GM06990 (cell line): ENCODE measurements at places on chromosomes 3 and 15.
A peak's percentile ranks its signal among the peaks of the same experiment; 100 is the strongest.

- DNase-seq, result no peak
These were observed 39.6 kb downstream of the TGM4 start for GRCh38 chr3:44913868-44914468.

GRCh38 chr3:143188881-143189280, 69.3 kb downstream of the CHST2 start:
- no peak for DNase-seq

- no peak for DNase-seq
These were observed 15.5 kb upstream of the ATP8B4 start for GRCh38 chr15:50134524-50135024.

DNA sequence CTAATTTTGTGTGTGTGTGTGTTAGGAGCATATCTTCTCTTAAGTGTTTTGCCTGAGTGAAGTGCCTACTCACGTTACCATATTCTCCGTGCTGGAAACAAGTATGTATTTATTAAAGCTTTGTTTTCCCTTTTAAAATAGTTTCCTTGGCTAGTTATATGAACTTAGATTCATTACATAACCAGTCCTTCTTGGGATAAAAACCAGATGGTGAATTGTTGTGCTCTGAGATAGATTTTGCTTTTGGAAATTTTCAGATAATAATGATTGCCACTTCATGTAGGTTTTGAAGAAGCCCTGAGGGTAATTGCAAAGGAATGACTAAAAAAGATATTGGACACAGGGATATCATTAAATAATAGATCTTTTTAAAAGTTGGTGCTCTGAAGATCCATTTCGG, 390.2 kb upstream of the SGO1 start:
- DNase-seq, result no peak

DNA sequence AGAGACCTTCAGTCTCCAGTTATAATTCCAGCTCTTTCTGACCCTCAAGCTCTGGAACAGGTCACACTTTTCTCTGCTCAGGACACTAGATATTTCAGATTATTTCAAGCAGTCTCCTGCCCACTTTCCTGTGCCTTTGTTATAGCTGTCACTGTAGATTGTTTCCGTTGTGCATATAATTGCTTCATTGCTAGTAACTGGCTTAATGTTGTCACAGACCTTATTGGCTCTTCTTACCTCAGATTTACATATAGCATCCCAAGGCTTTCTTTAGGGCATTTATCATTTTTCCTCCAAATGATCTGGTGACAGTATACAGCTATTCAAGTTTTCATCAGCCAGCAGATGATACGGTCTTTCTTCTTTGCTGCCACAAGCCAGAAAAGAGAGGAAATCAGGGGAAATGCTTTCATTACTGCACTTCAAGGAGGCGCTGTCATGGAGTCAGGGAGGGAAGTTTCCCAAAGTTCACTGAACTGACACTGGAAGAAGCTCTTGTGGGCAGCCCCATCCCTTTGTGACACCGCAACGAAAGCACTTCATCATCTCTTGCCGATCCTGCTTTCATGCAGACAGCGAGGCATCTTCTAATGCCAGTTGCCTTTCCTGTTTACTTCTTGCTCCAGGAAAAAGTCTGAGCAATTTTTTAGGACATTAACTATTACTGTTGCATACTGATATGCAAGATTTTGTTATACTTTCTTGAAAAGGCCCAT, 181.9 kb downstream of the CDIN1 start:
- DNase-seq, result no peak

GRCh38 chr3:81958972-81959640, 197.7 kb upstream of the GBE1 start:
- DNase-seq, result no peak

DNA sequence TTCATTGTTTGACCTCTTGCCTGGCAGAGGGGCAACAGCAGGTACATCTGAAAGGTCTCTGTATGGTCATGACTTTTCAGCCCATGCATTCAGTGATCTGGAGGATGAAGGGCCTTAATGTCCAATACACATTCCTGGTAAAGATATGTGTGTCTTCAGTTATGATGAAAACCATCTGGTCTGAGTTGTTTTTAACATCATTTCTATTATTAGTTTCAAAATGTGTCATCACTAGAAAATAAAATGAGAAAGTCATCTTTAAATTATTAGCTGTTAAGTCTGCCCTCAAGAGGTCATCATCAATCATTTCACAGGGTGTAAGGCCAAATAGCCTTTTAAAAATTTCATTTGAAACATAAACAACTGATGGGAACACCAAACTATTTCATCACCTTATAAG, 92.1 kb upstream of the PLSCR4 start:
- no peak for DNase-seq

- DNase-seq, result no peak
These were observed 3.9 kb upstream of the ATP11B start for GRCh38 chr3:182789371-182789770.

DNA sequence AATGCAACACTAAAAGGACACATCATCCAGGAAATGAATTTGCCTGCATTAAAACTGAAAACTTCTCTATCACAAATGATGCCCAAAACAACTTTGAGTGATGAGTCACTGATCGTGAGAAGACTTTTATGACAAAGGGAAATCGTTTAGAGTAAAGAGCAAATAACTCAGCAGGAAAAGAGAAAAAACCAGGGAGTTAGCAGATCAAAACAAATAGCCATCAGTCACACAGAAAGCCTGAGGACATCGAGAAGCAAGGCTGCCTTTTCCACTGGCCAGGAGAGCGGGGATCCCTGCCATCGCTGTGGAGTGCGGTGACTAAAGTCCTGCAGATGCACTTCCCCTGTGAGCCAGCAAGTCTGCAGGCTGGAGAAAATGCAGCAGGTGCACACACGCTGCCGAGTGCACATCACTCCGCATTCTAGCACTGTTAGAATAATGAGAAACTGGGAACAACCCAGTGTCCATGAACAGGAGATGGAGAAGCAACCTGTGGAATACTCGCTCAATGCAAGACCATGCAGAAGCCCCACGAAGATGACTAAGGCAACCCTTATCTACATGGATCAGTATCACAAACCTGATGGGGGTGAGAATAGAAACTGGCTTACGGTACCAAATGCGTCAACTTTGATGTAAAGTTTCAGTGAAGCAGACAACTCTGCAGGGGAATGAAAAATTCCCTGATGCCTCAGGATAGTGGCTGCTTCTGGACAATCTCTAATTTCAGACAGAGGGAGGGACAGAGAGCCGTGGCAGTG, 86.4 kb downstream of the NSMCE3 start:
- peak; percentile 13 for DNase-seq

GRCh38 chr15:61196156-61196555, 32.9 kb downstream of the RORA start:
- DNase-seq, result no peak

DNA sequence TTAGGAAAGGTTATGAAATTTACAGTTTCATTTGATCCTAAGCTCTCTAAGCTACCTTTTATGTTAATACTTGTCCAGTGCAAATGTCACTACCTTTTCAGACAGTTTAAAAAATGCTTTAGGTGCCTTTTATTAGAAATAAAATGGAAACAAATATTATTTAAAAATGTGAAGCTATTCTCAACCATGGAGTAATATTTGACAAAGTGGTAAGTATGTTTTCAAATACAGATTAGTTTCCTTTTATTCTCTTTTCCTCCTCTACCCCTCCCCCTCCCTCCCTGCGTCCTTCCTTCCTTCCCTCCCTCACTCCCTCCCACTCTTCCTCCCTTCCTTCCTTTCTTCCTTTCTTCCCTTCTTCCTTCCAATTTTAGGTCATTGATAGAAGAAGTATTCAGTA, 6.3 kb downstream of the LRRC3B start:
- DNase-seq, result no peak

DNA sequence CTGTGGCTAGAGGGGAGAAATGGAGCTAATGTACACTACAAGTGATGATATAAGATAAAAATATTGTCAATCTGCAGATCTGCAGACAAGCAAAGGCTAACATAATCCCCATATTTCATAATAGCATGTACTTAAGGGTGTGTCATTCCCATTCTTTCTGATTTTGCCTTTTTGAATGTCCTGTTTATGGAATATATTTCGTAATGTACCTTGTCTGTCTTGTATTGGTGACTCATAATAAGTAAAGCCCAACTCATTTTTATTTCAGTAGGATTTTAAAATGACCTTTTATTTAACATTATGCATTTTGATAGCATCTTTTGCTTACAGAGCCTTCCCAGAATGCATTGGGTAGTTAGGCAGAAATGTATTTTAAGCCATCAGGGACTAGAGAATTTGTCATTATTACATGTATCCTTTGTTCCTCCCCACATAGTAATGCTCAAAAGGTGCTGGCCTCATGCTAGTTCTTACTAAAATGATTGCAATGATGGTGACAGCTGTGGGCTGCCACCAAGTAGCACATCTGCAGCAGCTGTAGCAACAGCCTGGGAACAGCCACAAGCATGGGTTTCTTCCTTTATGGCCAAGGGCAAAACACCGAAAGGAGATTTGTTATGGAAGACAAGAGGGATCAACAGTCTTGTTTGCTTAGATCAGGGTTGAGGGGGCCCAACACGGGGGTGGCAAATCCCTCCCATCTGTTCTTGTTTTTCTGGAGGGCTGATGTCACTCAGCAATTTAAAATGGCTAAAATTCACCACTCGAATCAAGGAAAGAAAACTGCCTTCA, 188.5 kb downstream of the CADPS start:
- DNase-seq, result no peak

- no peak for DNase-seq
These were observed 32.9 kb upstream of the UTS2B start for GRCh38 chr3:191363221-191363620.

GRCh38 chr3:186506857-186507256, 37.3 kb downstream of the CRYGS start:
- no peak for DNase-seq
